T1000 (cell line): ENCODE measurements at places on chromosomes 12 and 14.

- DNase-seq, result no peak
Observed at GRCh38 chr14:34742270-34743115, 28.1 kb upstream of the CFL2 start.

- no peak for DNase-seq
Observed at GRCh38 chr12:91057368-91058165, at the start of gene KERA. Gene KERA (minus strand): TSS chr12:91058024. CDS start chr12:91056281, 1,743 bp downstream.

- DNase-seq, result no peak
Observed at GRCh38 chr12:102484017-102484416, 3.7 kb upstream of the IGF1 start.

DNA sequence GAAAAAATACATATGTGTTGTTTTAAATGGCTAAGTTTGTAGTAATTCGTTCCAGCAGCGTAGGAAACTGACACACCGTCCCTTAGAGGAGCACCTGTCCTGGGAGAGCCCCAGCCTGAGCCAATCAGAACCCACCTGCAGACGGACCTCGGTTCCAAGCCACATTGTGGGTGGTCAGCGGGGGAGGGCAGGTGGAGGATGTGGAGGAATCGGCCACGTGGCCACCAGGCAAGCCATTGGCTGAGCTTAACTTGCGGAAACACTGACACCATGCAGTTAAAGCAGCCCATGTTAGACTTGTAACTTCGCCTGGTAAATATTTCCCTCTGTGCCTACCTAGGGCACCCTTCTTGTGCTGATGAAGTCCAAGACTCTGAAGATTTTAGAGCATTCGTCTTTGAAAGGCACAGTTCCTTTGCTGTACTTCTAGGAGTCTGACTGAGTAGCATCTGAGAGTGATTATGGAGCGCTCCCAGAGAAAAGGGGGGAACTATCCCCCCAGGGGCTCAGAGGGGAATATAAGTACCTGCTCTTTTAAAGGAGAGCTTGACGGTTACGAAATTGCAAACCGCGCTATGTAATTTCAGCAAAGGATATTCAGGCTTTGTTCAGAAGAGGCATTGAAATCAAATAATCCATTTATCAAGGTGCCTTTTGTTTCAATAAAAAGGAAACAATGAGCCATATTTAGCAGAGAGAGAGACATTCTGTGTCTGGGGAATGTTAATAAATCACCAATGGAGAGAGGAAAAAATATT, 135.7 kb downstream of the TMEM132C start:
- no peak for DNase-seq

GRCh38 chr12:85182699-85183098, 97.3 kb upstream of the ALX1 start:
- DNase-seq, result no peak

- DNase-seq, result no peak
Observed at GRCh38 chr12:18751866-18752265, 13.9 kb downstream of the CAPZA3 start.

DNA sequence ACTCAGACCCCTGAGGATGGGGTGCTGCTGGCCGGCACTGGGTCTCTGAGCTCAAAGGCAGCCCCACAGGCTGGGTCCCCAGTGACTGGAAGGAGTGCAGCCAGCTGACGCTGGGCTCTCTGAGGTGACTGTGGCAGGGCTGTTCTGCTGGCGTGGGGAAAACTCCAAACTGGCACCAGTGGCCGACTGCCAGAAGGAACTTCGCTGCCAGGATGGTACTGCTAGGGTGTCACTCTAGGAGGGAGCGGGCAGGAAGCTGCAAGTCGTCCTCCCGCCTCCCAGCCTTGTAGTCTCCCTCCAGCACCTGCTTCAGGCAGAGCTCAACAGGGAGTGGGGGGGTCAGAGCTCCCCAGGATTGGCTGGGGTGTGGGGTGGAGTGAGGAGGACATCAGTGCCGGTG, 41.3 kb downstream of the CDC42BPB start:
- no peak for DNase-seq

- no peak for DNase-seq
Observed at GRCh38 chr14:68733086-68733914, 59.6 kb downstream of the ZFP36L1 start.

DNA sequence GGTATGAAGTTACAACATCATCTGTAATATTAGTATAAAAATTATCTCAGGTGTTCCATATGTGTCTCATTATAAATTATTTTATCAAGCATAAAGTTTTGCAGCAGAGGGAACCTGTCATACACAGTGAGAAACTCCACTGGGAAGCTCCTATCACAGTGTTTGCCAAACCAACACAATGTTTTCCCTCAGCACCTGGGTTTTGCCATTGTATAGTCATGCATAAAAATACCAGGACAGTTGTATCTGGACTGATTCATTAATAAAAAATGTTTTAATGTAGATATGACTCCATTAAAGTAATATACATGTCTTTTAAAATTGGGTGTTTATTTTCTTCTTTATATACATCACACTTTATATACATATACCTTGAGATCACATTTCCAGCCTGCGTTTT, 56.6 kb downstream of the METTL25 start:
- DNase-seq, result no peak

GRCh38 chr14:95274874-95275273, 44.8 kb downstream of the CLMN start:
- no peak for DNase-seq

DNA sequence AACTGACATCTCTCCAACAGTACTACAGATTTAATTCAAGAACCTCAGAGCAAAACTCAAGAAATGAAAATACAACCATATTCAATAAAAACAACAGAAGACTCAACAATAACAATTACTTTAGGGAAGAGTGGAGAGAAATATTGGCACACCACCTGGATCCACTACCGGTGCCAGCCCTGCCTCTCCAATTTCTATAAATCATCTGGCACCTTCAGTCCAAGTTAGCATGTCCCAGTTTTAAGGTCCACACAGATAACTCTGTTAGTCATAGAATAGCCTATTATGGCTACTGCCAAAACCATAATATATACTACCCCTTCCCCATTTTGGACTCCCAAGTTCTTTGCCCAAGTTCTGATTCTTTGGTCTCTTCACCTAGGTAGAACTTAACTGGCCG, 69.9 kb upstream of the PSMA6 start:
- DNase-seq, result no peak

DNA sequence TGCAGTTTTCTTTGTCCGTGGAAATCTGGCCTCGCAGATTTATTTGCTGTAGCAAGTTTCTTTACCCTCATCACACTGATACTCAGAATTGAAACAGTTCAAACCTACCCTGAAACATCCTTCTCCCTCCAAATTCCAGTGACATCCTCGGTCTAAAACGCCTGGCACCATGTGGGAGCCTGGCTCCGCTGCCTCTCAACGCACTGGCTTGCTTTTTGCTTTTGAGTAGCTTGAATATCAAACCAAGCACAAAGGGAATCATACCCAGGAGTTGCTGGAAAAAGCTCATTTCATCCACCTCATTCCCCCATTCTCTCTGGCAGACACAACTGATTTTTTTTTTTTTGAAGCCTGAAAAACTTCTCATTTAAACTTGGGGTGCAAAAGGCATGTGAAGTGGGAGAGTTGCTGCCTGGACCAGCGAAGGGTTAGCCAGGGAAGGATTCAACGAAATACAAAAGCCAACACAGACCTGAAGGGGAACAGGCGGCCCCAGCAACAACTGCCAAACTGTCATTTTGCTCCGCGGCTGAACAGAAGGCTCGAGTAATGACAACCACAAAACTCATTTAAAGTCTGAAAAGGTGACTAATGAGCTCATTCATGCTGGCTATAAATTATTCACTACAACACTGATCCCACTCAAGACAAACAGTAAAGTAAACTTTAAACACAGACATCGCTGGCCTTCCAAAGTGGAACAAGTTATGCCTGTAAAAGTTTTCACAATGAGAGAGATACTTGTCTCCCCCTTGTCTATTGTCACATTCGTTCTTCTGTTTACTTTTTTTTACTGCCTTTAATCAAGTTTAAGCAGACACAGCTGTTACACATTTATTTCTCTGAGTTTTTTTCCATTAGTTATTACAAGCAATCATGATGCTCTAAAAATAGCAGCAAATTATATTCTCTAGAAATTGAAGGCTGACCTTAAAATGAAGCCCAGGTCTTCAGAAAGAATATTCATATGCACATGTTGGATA, 12.5 kb upstream of the FOXN3 start:
- DNase-seq, result no peak
